Cardiac septum (tissue), 1 donor: ENCODE measurements at places on chromosomes 3 and 15. TPM values are rescaled to one million over a fixed set of nuclear protein-coding genes. Genes with fewer than 3 reads are reported as not detected.

C2CD4B gene
- 1.7 TPM for total RNA-seq

ATG3 gene
- total RNA-seq, result 41.0 TPM

CHSY1 gene
- 17.5 TPM for total RNA-seq

RASGRP1 gene
- 2.2 TPM for total RNA-seq

KLHL6 gene
- 2.2 TPM for total RNA-seq

ACSBG1 gene
- total RNA-seq, result not detected

SCN10A gene
- 0.08 TPM for total RNA-seq

KNG1 gene
- total RNA-seq, result not detected

TMEM266 gene
- not detected for total RNA-seq

CMTM8 gene
- 5.5 TPM for total RNA-seq

SENP7 gene
- 11.0 TPM for total RNA-seq

RTP3 gene
- not detected for total RNA-seq

PRKCD gene
- total RNA-seq, result 10.6 TPM

TERC gene
- 0.86 TPM for total RNA-seq

IL5RA gene
- total RNA-seq, result 0.40 TPM

BCL2A1 gene
- total RNA-seq, result 1.1 TPM

KIF23 gene
- total RNA-seq, result 1.3 TPM

DPPA2 gene
- total RNA-seq, result not detected

UBA3 gene
- total RNA-seq, result 84.7 TPM

CLDN16 gene
- total RNA-seq, result not detected

SCAMP5 gene
- 3.6 TPM for total RNA-seq

RBP2 gene
- total RNA-seq, result not detected

PIERCE2 gene
- total RNA-seq, result 3.2 TPM

TRPM1 gene
- not detected for total RNA-seq

RLBP1 gene
- not detected for total RNA-seq

SI gene
- not detected for total RNA-seq

ERICH6 gene
- total RNA-seq, result 0.19 TPM

LMLN gene
- total RNA-seq, result 10.1 TPM
